ENCODE measurements at places on chromosomes 13 and 19.

DNA sequence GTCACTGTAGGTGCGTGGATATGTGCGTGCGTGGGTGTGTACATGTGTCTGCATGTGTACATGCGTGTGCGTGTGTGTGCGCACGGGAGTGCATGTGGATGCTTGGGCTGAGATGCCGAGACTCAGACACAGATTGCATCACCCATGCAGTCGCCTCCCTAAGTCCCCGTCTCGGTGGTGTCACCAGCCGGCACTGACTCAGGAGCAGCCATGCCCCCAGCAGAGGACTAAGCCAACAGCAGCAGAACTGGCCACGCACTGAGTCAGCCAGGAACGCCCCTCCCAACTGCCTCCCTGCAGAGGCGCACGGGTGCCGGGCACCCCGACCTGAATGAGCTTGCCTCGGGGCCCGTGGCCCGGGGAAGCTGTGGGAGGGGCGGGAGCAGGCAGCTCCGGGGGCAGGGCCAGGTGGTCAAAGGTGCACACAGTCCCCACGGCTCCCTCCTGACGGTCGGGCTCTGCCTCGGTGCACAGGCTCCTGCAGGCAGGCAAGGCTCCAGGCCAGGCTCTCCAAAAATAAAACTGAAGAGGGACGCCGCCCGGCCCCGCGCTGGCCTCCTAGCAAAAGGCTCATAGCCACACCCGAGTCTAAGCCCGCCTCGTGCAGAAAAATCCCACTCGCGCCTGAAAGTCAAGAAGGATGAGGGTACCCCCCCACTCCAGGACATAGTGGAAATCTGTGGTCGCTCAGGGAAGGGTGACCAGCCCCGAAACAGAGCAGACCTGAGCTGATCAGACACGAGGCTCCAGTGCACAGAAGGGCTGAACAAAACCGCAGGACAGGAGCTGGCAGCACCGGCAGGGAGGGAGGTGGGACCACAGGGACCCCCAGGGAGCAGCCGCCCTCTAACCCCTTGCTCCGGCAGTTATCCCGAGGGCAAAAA is 49.2 kb downstream of the GADD45B start:
- DNase-seq, result peak; percentile 61

DNA sequence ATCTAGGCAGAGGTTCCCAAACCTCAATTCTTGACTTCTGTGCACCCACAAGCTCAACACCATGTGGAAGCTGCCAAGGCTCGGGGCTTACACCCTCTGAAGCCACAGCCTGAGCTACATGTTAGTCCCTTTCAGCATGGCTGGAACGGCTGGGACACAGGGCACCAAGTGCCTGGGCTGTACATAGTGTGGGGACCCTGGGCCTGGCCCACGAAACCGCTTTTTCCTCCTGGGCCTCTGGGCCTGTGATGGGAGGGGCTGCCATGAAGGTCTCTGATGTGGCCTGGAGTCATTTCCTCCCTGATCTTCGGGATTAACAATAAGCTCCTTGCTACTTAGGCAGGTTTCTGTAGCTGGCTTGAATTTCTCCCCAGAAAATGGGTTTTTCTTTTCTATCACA is 108.1 kb downstream of the HS6ST3 start:
- DNase-seq, result no peak

DNA sequence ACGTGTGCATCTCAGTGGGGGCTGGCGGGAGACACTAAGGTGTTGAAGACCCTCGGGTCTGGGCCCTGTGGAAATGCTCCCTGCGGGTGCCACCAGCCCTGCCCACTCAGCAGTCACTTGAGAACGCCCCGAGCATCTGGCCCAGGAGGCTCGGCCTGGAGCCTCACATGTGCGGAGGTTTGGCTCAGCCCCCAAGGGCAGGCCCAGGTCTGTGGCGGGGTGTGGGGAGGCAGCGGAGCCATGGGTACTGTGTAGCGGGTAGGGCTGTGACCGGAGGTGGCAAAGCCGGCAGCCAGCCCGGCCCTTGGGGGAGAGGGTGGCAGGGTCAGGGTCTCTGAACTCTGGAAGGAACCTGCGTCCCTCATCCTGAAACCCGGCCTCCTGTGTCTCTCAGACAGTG is 37.6 kb downstream of the MCF2L start:
- no peak for DNase-seq

GRCh38 chr13:39655569-39656324 is at the start of gene COG6:
Gene COG6, plus strand, starts transcription at chr13:39655662. Its CDS starts 65 bp downstream, at chr13:39655727.
- DNase-seq, result peak; percentile 64

DNA sequence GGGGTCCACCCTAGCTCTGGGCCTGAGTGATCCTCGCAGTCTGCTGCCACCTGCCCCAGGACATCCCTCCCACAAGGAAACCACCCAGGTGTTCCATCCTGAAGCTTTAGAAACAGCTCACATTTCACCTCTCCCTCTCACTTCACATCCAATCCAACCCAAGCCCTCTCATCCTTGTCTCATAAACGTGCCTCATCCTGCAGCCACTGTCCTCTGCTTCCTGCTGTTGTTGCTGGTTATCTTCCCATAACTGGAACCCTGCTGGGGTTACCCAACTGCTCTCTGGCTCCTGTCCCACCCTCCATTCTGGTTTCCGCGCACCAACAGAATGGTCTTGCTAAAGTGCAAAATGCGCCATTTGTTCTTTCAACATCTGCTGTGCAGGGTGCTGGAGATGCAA is 59.7 kb upstream of the MTIF3 start:
- no peak for DNase-seq

DNA sequence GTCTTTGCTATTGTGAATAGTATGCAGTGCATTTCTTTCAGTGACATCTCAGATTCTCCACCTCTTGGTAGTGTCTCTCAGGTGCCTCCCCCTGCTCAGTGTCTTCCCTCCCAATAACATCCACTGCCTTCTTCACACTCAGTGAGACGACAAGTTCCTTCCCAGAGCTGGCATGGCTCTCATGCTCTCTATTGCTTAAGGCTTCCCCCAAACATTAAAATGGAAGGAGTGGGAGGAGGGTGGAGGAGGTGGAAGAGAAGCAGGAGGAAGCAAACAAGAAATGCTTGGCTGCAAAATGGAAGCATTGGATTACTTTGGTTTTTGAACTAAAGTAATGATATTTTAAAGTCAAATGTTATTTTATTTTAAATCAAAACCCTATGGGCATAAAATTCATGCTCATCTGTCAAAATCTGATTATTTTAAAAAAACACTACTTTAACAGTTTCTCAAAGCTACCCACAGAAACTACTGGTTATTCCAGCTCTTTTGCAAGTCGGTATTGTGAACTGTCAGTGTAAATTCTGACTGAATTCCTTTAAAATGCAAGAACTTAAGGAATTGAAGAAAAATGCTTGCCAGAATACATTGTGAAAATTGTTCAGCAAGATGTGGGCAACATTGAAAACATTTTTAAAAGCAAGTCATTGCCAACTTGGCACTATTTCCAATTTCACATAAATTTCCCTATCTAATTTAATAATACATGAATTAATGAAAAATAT is 727.6 kb upstream of the ARGLU1 start:
- DNase-seq, result no peak

GRCh38 chr13:38376546-38376945 is 26.9 kb downstream of the UFM1 start:
- DNase-seq, result no peak

GRCh38 chr19:28170066-28170465 is 1042.9 kb downstream of the UQCRFS1 start:
- no peak for DNase-seq

- no peak for DNase-seq
Observed at GRCh38 chr19:4866595-4867424, 657 bp downstream of the PLIN3 start.

DNA sequence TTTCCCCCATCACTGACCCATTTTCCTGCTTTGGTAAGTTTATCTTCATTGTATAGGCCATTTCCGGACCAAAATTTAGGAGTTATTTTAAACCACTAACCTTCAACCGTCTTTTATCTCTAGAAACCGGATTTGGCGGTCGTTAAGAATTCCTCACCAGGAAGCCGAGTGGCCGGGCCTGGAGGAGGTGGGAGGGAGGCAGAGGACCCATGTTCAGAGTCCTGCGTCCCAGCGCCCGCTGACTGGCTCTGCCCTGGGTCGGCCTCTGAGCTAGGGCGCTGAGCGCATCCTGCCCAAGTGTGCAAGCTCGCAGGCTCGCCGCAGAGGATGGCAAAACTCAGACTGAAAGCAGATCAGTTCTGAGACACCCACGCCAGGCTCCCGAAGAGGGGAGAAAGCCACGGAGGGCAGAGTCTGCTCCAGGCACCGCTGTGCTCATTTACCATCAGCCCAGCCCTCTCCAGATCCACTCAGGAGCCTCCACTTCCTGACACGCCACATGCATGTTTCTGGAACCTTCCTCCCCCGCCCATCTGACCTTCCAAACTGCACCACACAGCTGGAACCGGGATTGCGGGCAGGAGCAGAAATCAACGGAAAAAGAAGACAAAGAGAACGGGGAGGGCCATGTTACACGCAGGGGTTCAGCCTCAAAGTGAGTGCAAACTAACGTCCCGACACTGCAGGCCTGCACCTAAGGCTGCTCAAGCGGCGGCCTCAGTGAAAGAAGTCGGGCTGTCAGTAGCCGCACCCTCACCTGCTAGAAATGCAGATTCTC is 8.3 kb downstream of the COL4A1 start:
- no peak for DNase-seq

DNA sequence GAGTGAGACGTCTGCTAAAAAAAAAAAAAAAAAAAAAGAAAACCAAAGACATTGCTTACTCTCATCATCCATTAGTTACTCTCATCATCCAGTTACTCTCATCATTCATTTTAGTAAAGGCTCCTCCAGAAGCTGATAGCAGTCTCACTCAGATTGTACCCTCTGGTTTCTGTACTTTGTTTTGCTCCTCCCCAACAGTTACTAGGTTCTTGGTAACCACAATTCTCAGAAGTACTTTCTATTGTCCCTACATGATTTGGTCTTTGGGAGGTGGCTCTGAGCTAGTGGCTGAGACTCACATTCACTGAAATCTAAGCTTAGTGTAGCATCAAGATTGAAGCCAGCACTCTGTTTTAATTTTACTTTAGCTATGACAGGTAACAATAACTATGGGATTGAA is 14.3 kb downstream of the ERICH4 start:
- DNase-seq, result no peak

DNA sequence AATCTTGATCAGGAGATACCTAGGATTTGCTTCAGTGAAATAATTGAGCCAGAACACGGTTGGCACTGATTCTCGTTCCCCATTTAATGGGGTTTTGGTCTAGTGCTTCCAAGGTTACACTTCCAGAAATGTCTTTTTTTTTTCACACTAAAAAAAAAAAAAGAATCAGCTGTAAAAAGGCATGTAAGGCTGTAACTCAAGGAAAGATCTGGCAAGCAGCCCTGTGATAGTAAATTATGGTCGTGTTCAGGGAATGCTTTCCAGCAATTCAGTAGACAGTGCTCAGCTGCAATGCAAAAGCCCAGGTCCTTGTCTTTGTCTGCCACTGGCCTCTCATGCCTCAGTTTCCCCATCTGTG is 27.2 kb upstream of the NDUFS7 start:
- DNase-seq, result no peak

- no peak for DNase-seq
Observed at GRCh38 chr13:51148223-51148951, 37.3 kb upstream of the C13orf42 start.

DNA sequence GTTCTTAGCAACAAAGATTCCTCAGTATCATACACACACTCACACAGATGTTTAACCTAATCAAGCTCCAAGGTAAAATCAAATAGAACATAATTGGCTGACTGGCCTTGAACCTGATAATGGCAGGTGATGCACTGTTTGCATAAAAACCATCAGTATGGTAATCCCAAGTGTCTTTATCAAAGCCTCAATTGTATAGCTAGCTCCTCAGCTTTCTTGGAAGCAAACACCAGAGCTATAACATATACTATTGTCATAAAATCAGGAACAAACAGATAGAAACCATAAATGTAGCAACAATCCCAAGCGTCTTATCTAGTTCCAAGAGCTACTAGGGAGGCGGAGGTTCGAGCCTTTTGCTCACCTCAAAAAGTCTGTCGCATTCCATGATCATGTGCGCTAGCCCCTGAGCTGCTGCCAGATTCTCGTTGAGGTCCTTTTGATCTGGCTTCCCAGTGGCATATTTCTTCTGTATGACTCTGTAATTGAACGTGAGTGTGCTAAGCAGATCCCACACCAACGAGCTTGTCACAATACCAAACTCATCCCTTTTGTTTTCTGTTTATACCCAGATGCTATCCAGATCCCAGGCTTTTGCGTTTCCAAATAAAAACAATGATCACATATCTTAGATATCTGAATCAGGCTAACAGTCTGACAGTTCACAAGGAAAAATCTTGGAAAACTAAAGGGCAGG is 95.3 kb downstream of the KL start:
- DNase-seq, result no peak

DNA sequence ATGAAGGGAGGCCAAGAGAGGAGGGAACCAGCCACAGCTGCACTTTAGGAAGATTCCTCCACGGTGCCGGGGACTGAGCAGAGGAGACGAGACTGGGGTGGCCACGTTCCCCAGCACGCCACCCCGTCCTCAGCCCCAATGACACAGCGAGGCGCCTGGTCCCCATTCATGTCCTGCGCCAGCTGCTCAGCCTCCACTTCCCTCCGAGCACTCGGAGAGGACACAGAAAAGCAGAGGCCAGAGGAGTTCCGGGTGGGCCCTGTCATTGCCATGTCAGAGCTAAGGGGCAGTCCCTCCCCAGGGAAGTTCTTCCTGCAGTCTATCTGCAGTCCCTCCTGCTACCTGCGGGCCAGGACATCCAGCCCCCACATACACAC is 53.2 kb upstream of the NFIC start:
- DNase-seq, result no peak
